LoVo (cell line): ENCODE measurements at places on chromosomes 5 and 9.

GRCh38 chr5:181245427-181246275 lies 1.9 kb upstream of the RACK1 start:
- DNase-seq, result no peak

DNA sequence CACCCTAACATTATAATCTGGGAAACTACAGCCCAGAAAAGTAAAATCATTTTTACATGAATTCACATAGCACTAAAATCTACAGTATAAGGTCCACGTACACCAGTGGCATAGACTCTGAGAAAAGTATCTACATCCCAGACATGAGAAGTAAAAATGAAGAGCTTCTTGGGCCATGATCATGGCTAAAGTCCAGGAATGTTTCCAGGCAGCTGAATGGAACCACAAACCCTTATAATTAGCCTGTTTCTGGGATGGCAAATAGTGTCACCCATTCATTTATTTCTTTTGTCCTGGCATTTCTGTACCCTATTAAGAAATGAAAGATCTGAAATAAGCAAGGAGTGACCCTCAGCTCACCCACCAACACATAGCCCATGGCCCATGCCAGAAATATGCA lies 217.9 kb downstream of the SPOCK1 start:
- no peak for DNase-seq

DNA sequence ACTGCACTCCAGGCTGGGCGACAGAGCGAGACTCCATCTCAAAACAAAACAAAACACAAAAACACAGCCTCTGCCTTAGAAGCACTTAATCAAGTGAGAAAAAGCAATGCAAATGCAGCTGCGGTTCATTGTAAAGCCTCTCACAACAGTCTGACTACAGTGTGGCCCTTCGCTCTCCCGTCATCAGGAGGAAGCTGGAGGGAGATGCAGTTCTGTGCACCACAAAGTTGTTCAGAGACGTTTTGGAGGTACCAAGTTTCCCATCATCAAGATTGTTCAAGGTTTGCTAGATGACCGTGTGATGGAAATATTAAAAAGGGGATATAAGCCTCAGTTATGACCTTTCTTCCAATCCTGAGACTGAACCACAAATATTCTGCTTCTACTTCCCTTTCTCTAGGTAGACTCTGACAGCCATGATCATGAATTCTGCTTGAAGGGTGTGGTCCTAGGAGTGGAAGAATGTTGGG lies 40.9 kb downstream of the SEC61B start:
- DNase-seq, result no peak

DNA sequence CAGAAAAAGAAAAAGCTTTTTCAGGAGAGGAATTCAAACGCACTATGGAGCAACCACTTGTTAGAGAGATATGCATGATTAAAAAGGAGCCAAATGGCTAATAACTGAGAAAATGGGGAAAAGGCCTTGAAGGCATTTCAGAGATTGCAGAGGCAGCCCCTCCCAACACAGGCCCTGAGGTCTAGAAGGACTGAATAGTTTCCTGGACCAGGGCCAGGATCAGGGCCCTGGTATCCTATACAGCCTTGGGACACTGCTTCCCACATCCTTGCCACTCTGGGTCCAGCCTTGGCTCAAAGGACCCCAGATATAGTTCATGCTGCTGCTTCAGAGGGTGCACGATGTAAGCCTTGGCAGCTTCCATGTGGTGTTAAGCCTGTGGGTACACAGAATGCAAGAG lies 20.7 kb upstream of the FEM1C start:
- no peak for DNase-seq

GRCh38 chr9:65404232-65405006 lies 119.4 kb upstream of the FOXD4L5 start:
- DNase-seq, result no peak

DNA sequence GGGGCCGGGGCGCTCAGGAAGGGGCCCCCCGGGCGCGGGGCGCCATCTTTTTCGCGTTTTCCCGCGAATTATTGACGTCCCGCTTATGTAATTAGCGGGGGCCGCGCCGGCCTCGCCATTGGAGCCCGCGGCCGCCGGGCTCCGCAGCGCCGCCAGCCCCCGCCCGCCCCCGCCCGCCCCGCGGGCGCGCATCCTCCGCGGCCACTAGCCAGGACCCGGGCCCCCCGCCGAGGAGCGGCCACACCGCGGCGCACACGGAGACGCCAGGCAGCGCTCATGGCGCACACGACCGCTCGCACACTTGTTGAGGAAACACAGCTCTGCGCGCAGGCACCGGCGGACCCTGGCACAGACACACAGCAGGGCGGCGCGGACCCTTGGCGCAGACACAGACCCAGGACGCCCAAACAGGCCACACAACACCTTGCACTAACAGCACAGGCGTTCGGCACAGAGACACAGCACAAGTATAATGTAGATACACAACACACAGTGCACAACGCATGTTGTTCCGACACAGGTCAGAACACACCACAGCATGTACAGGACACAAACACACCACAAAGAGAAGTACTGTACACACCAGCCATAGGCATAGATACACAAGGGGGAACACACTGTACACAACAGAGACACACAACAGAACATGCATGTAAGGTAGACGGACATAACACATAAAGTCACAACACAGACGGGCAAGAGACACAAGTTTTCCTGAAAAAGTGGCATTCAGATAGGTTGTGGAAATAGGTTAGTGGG lies 467 bp upstream of the PHF19 start:
- peak; percentile 64 for DNase-seq

DNA sequence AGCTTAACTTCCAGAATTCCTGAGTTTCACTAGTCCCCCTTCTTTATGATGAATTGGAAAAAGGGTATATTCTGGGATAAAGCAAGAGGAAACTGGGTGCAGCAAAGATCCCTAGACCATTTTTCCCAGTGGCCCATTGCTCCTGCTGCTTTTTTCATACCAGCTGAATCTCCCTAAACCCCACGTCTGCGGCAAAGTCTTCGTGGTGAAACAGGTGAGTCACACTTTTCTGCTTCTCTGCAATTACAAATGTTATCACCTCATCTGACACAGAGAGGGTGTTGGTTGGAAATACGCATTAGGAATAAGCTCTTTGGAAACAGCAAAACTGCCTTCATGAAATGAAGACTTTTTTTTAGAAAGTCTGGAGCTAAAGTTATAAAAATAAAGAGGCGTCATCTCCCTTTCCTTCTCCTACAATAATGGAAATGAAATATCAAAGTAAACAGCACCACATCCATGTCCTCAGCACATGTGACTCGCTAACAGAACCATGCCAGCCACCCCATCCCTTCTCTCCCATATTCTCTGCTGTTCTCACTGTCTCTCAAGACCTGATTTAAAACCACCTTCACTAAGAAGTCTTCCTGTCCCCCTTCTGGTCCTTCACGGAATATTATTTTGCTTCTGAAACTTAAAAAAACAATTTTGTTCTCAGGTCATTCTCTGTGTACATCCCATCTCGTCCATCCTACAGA lies 39.5 kb upstream of the GLRX start:
- no peak for DNase-seq

DNA sequence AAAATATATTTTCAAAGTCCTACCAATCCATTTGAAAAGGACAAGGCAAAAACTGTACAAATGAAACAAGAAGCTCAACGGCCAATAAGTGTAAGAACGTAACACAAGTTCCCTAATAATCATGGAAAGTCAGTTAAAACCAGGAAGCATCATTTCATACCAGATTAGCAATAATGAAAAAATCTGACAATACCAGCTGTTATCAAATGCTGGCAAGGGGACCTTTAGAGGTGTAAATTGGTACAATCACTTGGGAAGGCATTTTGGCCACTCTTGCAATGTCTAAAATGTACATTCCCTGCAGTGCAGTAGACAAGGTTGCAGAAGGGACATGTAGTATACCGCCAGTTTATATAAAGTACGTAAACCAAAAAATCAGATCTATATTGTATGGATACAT lies 10.1 kb upstream of the SEMA5A start:
- DNase-seq, result no peak

GRCh38 chr5:146662229-146662628 lies 146.2 kb upstream of the GPR151 start:
- peak; percentile 30 for DNase-seq

- DNase-seq, result no peak
Measured at GRCh38 chr9:76717176-76717575, 47.1 kb upstream of the PCA3 start.

DNA sequence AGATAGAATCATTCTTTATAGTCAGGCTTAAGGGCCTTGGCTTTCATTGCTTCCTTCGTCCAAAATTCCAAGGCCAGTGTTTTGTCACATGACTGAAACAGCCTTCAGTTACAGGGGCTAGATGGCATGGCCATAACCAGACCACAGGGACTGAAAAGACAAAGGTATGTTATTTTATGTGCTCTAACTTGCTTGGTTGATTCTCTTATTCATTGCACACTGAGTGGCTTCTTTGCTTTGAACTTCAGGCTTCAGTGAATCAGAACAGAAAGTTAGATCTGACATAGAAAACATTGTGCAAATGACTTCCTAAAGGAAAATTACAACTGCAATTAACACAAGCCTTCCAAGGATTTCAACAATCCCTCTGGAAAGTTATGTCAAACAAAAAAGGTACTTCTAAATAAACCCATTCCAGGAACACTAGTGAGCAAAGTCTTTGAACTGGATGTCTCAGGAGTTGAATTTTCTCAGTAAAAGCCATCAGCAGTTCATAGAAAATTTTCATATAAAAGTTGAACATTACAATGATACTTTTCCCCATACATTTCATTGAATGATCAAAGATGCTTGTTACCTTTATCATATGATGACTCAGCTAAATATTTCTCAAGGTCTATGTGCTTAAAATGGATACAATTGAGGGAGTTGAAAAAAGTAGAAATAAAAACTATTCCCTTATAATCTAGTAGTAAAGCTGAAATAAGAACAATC lies 355.3 kb downstream of the TMEM232 start:
- DNase-seq, result no peak

- peak; percentile 4 for DNase-seq
Measured at GRCh38 chr9:97293207-97293721, 14.2 kb upstream of the CCDC180 start.

GRCh38 chr9:16611983-16612382 lies 258.5 kb downstream of the BNC2 start:
- DNase-seq, result no peak

GRCh38 chr5:78554670-78555069 lies 93.9 kb downstream of the LHFPL2 start:
- DNase-seq, result no peak

GRCh38 chr9:36993933-36994764 lies 39.9 kb downstream of the PAX5 start:
- DNase-seq, result no peak

DNA sequence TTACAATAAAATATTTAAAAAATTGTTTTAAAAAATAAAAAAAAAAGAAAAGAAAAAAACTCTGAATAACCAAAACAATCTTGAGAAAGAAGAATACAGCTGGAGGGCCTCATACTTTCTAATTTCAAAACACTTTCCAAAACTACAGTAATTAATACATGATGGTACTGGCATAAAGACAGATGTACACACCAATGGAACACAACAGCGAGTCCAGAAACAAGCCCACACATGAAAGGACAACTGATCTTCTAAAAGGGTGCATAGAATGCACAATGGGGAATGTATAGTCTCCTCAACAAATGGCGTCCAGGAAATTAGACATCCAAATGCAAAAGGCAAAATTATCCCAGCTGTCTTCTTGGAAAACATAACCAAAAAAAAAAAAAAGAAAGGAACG lies 99.6 kb downstream of the LURAP1L start:
- DNase-seq, result no peak

GRCh38 chr9:100443781-100444768 lies 17.1 kb downstream of the MSANTD3 start:
- no peak for DNase-seq

DNA sequence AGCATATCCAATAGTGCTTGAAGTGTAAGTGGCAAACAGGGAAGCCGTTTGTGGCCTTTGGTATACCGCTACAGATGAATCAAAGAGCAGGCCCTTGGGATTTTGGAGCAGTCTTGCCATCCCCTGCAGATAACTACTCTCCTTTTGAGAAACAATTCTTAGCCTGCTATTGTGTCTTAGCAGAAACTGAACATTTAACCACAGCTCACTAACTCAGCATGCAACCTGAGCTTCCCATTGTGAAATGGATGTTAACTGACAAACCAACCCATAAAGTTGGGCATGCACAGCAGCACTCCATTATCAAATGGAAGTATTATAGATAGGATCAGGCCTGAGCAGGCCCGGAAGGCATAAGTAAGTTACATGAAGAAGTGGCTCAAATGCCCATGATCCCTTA lies 315.3 kb upstream of the PTGER4 start:
- no peak for DNase-seq

GRCh38 chr5:91976451-91976850 lies 593.3 kb upstream of the ARRDC3 start:
- DNase-seq, result no peak

- no peak for DNase-seq
Measured at GRCh38 chr5:67170767-67171166, 25.8 kb downstream of the CD180 start.

- no peak for DNase-seq
Measured at GRCh38 chr9:71349218-71349617, 227.8 kb upstream of the TRPM3 start.

DNA sequence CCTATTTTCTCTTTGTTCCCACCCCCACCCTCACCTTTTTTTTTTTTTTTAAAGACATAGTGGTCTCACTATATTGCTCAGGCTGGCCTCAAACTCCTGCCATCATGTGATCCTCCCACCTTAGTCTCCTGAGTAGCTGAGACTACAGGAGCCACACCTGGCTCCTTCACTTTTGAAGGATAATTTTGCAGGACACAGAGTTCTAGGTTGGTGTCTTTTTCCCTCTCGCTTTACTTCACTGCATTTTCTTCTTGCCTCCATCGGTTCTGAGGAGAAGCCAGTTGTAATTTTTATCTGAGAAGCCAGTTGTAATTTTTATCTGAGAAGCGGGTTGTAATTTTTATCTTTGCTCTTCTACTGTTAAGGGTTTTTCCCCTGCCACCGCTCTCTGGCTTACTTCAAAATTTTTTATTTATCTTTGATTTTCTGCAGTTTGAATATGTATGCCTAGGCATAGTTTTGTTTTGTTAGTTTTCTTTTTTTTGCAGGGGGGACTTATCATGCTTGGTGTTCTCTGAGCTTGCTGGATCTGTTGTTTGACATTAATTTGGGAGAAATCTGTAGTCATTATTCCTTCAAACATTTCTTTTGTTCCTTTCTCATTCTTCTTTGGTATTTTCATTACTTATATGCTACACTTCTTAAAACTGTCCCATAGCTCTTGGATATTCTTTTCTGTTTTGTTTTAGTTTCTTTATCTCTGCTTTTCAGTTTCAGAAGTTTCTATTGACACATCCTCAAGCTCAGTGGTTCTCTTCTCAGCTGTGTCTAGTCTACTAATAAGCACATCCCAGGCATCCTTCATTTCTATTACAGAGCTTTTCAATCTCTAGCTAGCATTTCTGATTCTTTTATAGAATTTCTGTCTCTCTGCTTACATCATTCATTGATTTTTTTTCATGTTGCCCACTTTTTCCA lies 148.2 kb upstream of the CHD1 start:
- DNase-seq, result no peak

- DNase-seq, result no peak
Measured at GRCh38 chr5:109304309-109304708, 105.5 kb downstream of the PJA2 start.

- peak; percentile 41 for DNase-seq
Measured at GRCh38 chr9:101387871-101388506, 3.2 kb upstream of the BAAT start.

- no peak for DNase-seq
Measured at GRCh38 chr5:31066655-31067328, 126.7 kb upstream of the CDH6 start.
